ENCODE measurements at places on chromosomes 6 and 20.

DNA sequence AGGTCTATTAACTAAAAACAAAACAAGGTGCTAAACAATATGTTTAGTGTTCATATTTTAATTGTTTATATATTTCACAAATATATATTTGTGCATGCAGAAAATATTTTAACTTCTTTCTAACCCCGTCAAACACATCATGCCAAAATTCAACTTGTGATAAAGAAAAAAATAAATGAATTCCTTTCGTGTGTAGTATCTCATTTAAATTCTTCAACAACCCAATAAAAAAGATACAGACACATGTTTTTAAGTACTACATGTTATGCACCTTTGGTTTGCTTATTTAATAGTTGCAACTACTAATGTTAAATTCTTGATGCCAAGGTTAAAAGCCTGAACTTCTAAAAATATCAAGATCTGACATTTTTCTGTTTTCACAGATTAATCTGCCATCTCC, 252.4 kb downstream of the ESR1 start:
- DNase-seq: no peak

- DNase-seq: no peak
Measured at GRCh38 chr6:34904990-34905613, 16.0 kb downstream of the ANKS1A start.

DNA sequence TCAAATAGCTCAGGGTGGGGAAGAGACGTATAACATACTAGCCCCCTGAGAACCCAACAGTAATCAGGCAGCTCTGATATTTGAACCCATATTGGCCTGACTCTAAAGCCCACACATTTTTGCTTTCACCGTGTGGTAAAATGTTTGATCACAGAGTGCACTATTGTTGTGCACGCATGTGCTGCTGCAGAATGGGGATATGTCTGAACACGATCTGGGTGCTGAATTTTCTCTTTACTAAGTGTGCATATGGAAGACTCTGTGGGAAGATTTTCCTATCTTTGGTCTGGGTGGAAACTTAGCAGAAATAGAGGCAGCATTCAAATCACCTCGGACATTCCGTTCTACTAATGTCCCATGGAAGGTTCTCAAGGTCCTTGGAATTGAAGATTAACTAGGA, 800.1 kb downstream of the TFAP2A start:
- no peak for DNase-seq

DNA sequence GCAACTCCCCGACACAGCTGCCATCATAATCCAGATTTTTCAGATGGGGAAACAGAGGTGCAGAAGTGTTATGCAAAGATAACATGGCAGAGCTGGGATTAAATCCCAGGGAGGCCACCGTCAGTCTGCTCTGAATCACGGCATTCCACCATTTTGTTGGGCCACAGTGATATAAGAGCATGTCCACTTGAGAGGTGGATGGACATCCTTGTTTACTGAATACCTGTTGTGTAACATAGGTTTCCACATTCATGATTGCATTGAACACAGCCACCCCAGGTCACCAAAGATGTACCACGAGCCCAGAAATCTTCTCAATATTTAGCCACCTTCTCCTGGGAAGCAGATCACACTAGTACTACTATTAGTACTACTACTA, 191.5 kb downstream of the LRFN2 start:
- no peak for DNase-seq

DNA sequence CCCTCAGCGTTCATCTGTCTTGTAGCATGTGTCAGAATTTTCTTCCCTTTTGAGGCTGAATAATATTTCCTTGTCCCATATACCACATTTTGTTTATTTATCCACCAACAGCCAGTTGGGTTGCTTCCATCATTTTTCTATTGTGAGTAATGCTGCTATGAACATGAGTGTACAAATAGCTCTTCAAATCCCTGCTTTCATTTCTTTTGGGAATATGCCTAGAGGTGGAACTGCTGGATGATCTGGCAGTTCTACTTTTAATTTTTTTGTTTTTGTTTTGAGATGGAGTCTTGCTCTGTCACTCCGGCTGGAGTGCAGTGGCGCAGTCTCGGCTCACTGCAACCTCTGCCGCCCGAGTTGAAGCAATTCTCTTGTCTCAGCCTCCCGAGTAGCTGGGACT, 64.7 kb downstream of the SASH1 start:
- no peak for DNase-seq

All from spleen (tissue), 13 donors.